ENCODE measurements at places on chromosomes 2 and 18. TPM values are rescaled to one million over a fixed set of nuclear protein-coding genes. Genes with fewer than 3 reads are reported as not detected.
A peak's percentile ranks its signal among the peaks of the same experiment; 100 is the strongest.

- no peak for DNase-seq
Measured at GRCh38 chr18:37395631-37396030, 170.0 kb downstream of the CELF4 start.

- no peak for DNase-seq
Measured at GRCh38 chr18:154151-154550, 4.2 kb upstream of the USP14 start.

GRCh38 chr2:69804416-69804815, 25.0 kb upstream of the GMCL1 start:
- no peak for DNase-seq

DNA sequence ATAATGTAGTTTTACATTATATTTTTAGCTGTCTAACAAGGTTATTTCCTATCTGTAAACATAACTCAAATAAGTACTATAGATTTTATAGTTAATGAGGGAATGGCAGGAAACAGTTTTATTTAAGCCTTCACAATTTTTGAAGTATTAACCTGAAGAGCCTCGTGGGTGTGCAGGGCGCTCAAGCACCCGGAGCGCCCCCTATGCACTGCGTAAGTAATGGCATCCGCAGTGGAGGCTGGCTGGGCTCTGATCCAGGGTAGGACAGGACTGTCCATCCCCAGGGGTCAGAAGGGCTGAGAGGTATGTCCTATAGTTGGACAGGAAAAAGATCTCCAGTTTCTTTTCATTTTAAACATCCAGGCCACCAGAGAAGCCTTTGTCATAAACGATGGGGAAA, 8.2 kb upstream of the GBX2 start:
- DNase-seq, result peak; percentile 33

DNA sequence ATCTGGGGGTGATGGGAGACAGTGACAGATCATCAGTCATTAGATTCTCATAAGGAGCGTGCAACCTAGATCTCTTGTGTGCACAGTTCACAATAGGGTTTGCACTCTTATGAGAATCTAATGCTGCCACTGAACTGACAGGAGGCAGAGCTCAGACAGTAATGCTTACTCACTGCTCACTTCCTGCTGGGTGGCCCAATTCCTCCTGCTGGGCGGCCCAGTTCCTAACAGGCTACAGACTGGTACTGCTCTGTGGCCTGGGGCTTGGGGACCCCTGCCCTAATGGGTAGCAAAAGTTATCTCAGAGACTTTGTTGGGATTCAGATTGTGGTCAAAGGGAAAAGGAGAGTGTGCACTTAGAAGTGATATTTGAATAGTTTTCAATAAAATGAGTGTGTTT, 840.1 kb upstream of the ID2 start:
- DNase-seq, result no peak

GRCh38 chr2:236853585-236854051, 232.1 kb upstream of the COPS8 start:
- DNase-seq, result no peak

- DNase-seq, result no peak
Measured at GRCh38 chr2:175418224-175418835, 236.8 kb upstream of the ATP5MC3 start.

The CRYBA2 gene
- total RNA-seq, result not detected

The ZNF521 gene
- not detected for total RNA-seq
